ENCODE measurements at places on chromosomes 1 and 21. TPM values are rescaled to one million over a fixed set of nuclear protein-coding genes. Genes with fewer than 3 reads are reported as not detected.
A peak's percentile ranks its signal among the peaks of the same experiment; 100 is the strongest.

DNA sequence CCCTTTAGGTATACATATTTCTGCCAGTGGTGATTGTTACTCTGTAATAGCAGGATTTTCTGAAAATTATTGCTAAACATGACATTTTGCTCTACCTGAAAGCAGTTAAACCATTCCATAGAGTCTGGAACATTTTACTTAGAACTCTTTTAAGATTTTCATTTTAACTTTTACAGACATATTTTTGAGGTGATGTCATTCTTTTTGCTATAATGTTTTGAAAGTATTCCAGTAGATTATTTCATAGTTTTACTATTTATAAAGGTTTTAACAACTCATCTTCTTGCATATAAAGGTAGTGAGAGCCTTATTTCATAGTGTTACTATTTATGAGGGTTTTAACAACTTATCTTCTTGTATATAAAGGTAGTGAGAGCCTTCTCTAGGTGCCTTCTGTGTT, 42.9 kb downstream of the PTBP2 start:
- peaks cover 7% of the 10 kb centered on the region for H3K4me1 ChIP-seq
- no peaks in the 10 kb centered on the region for H3K27me3 ChIP-seq
- DNase-seq = no peak

DNA sequence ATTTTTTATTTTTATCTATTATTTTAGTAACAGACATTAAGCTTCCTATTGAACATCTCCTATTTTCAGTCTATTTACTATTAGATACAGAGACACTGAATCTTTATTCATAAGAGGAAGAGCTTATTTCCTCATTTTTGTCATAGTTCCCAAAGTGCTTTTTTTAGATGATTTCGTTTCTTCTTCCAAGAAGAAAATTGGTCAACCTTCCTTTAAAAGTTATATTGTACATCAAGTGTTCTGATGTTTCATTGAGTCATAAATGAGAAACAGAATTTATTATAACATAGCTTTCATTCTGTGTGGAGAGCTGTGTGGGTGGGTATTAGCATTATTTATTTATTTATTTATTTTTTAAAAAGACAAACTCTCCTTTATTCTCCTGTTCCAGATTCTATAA, 50.6 kb upstream of the BACH1 start:
- peaks cover 6% of the 10 kb centered on the region for H3K36me3 ChIP-seq
- H3K27me3 ChIP-seq = peaks cover 30% of the 10 kb centered on the region
- H3K4me3 ChIP-seq = no peak overlapping the region

DNA sequence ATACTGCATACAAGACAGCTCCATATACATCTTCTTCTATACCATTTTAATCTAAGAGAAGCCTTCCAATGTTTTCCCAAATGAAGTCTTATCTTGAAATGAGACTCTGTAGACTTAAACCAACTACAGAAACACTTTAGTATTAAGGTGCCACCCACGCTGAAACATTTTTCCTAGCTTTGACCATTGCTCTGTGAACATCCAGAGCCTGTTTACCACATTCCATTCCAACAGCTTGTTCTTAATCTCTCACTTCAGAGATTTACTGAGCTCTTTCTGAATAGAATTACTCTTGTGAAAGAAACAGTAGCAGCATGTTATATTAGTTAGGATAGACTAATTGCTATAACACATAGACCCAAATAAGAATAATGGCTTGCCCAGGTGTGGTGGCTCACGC, 19.6 kb upstream of the POGZ start:
- H3K36me3 ChIP-seq = no peaks in the 10 kb centered on the region
- no peak overlapping the region for H3K4me3 ChIP-seq
- H3K27ac ChIP-seq = no peak overlapping the region
- peaks cover 3% of the 10 kb centered on the region for H3K27me3 ChIP-seq

GRCh38 chr1:218171302-218171893, 113.7 kb upstream of the RRP15 start:
- DNase-seq = no peak
- H3K4me1 ChIP-seq = no peaks in the 10 kb centered on the region
- H3K4me3 ChIP-seq = no peak overlapping the region
- no peak overlapping the region for H3K27ac ChIP-seq
- peaks cover 16% of the 10 kb centered on the region for H3K27me3 ChIP-seq

DNA sequence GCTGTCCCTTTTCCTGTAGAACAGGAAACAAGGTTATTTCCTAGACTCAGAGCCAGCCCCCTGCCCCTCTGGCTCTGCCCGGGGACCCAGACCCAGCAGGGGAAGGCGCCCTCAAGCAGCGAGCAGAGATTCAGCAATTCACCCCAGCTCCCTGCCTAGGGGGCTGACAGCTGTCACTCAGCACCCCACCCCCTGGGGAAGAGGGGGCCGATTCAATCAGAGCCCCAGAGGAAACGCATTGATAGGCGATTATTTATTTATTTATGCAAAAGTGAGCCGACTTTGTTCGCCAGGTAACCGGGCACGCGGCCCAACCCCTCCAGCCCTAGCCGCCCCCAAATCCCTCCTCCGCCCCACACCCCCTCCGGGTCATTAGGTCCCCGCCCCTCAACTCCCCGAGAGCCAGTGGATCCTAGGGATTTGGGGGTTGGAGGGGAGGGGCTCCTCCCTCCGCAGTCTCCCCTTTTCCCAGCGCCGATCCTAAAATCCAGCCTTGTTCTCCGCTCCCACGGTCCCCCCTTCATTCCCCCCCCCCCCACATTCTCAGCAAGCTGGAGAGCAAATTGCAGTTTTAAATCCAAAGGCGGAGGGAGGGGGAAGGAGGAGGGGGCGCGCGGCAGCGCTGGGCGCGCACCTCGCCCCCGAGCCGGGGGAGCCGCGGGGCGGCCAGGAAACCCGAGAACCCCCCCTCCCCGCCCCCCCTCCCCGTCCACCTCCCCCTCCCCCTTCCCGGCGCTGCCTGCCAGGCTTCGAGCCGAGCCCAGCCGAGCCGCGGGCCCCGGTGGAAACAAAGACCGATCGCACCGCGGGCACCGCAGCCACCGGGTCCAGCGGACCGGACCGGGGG, 1.3 kb downstream of the AHDC1 start:
- no peaks in the 10 kb centered on the region for H3K36me3 ChIP-seq
- no peak overlapping the region for H3K27ac ChIP-seq
- H3K27me3 ChIP-seq = no peaks in the 10 kb centered on the region
- H3K4me1 ChIP-seq = peaks cover 44% of the 10 kb centered on the region
- peak; percentile 46 for DNase-seq

DNA sequence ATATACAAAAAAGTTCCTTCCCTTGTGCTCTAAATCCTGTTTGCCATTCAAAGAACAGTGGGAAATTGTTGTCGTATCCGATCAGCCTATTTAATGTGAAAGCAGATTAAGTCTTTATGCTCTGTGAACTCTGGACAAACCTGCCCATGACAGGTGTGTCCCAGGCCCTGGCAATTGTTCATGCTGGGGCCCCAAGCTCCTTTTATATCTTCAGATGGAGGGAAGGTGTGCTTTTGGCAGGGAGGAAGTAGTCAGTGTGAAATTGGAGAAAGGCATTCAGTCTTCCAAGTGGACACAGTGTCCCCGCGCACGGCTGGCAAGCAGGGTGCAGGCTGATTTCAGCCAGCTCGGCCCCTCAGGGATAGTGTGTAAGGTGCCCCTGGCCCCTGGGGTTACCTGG, 135.1 kb upstream of the F3 start:
- no peaks in the 10 kb centered on the region for H3K36me3 ChIP-seq
- DNase-seq = no peak
- no peaks in the 10 kb centered on the region for H3K4me1 ChIP-seq

Gene LRRC38
- not detected for total RNA-seq

Gene DENND2C
- 0.90 TPM for total RNA-seq

Gene TESK2
- total RNA-seq = 6.0 TPM

Gene FCRLB
- total RNA-seq = not detected

Gene SEC16B
- total RNA-seq = not detected
